ENCODE measurements at places on chromosomes 3 and 15.
A peak's percentile ranks its signal among the peaks of the same experiment; 100 is the strongest.

GRCh38 chr15:89776274-89777072 lies at the start of gene MESP2:
Gene MESP2 (plus strand): TSS chr15:89776332. CDS start chr15:89776358, 26 bp downstream.
- DNase-seq: peak; percentile 73

GRCh38 chr3:117141812-117142211 lies 432.2 kb downstream of the TUSC7 start:
- no peak for DNase-seq

DNA sequence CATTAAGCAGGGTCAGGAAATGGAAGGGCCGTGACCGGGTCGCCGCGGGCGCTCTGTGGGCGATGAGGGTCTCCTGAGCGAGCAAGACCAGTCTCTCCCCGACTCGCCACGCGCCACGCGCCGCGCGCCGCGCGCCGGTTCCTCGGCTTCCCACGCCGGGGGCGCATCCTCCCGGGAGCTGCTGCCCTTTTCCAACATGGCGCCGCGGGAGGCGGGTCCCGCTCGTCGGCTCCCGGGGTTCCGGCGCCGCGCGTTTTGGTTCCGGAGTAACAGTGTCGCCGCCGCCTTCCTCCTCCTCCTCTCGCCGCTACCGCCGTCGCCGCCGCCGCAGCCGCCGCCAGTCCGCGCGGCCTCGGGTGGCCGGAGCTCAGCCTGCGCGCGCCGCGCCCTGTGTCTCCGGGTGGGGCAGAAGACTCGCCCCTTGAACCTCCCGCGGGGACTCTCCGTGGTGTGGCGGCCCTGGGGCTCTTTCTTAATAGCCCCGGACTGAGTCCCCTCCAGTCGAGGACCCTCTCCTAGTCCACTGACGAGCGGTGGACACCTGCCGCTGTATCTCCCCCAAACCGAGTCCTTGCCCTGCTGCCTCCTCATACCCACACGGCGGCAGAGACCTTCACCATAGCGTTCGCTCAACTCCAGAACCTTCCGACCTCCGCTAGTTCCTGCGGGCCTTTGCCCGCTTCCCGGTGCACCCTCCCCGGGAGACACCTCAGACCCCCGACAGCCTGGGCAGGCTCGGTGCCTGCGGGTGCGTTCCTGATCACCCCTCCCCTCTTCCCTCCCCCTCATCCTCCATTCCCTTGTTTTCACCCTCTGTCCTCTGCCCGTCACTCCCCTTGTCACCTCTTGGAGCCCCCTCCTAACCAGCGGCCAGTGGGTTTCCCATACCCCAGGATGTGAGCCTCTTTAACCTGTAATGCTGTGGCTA lies at the start of gene MAP2K5:
TSS of gene MAP2K5 (plus strand) at position 284 of the 928 bp plus-strand sequence. CDS start at position 917, 633 bp downstream.
- DNase-seq: peak; percentile 74

- DNase-seq: peak; percentile 76
Measured at GRCh38 chr15:62894322-62895085, 148.0 kb upstream of the TPM1 start.

GRCh38 chr3:140315955-140316354 lies 361.9 kb upstream of the TRIM42 start:
- no peak for DNase-seq

DNA sequence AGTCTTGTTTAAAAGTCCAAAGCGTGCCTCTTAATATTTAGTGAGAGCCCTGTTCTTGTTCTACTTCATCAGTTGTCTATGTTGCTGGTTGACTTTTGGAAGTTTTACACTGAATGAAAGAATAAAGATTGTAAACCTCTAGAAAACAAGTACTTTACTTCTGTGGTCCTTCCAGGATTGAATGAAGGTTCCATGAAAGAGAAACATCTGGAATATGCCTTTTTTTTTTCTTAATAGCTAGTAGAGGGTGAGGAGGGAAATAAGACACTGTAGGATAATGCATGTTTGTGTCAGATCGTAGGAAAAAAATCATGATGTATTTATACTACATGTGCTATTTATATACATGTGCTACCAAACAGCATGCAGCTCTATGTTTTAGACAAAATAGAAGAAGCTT lies 203.0 kb downstream of the GHSR start:
- DNase-seq: no peak

- DNase-seq: no peak
Measured at GRCh38 chr3:194586836-194587235, 46.4 kb downstream of the TMEM44 start.

- DNase-seq: peak; percentile 16
Measured at GRCh38 chr3:4776980-4777581, 202.2 kb upstream of the BHLHE40 start.

- DNase-seq: peak; percentile 42
Measured at GRCh38 chr15:75775296-75776064, 62.8 kb upstream of the CSPG4 start.

- DNase-seq: no peak
Measured at GRCh38 chr15:25869701-25870100, 6.6 kb upstream of the ATP10A start.

GRCh38 chr3:150965436-150965835 lies 7.1 kb downstream of the CLRN1 start:
- DNase-seq: no peak

DNA sequence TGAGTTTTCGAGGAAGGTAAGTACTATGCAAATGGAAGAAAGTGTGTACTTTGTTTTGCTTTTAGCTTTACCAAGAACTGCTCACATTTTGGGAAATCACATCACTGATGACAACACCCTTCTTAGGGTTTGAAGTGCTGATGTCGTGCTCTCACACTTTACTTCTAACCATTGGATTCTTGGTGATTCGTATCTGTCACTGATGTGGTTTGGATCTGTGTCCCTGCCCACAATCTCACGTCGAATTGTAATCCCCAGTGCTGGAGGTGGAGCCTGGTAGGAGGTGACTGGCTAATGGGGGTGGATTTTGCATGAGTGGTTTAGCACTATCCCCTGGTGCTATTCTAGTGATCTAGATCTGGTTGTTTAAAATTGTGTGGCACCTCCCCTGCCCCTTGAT lies 75.4 kb upstream of the RGMA start:
- no peak for DNase-seq

- DNase-seq: no peak
Measured at GRCh38 chr15:51307811-51308210, 30.6 kb downstream of the CYP19A1 start.

DNA sequence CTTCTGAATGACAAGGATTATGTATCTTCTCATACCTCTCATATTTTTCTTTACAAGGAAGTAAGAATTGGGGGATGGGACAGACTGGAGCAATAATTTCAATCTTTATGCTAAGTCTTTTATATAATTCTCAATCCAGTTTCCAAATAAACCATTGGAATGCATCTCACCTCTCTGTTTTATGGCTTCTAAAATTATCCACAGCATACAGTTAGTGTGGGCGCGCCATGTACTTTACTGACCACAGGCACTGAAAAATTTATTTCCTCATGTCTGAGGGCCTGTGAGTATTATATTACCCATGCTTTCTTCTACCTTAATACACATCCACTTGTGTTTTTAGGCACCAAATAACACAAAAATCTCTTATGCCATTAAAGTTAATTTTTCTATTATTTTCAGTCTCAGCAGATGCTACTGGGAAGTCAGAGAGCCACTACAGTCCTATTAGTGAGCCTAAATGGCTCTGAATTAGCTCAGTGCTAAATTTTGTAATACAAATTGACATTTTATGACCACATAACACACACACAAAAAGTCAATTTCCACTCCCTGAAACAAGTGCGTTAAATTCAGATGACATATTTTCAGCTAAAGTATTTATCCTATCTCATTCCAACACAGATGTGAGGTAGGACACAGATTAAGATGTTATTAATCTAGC lies 39.3 kb downstream of the SLITRK3 start:
- DNase-seq: no peak

- no peak for DNase-seq
Measured at GRCh38 chr3:51946796-51947195, 4.6 kb downstream of the PARP3 start.

DNA sequence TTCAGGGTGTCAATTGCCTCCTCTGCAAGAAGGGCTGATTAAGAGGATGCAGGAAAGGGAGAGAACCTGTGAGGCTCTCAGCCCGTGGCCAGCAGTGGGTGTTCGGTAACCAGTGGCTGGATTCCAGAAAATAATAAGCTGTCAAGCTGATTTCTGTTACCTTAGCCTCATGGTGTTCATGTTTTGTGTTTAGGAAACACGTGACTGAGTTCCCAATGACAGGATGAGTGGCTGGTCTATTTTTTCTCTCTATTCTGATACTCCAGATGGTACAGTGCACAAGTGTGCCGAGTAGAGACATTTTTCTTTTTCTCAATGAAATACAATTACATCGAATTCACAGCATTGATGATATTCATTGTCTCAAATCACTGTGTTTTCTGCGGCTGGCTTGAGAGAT lies 43.6 kb downstream of the EDEM1 start:
- no peak for DNase-seq

GRCh38 chr3:197258168-197258755 lies 40.1 kb downstream of the DLG1 start:
- no peak for DNase-seq

- no peak for DNase-seq
Measured at GRCh38 chr3:41975416-41976103, 13.7 kb upstream of the ULK4 start.

DNA sequence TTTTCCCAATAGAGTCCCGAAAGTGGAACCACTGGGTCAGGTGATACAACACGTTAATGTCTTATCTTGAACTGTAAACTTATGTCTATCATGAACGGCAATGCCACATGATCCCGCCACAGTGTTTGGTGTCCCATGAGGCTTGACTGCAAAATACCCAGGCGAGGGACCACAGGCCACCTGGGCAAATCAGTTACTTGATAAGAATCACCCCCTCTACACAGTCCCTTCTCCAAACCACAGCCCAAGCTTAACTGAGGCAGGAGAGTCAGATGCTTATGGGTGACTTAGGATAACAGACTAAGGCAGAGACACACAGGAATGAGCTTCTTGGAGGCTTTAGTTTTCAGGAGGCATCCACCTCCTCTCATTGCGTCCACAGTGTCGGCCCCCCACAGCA lies 42.9 kb upstream of the SNRPA1 start:
- no peak for DNase-seq

DNA sequence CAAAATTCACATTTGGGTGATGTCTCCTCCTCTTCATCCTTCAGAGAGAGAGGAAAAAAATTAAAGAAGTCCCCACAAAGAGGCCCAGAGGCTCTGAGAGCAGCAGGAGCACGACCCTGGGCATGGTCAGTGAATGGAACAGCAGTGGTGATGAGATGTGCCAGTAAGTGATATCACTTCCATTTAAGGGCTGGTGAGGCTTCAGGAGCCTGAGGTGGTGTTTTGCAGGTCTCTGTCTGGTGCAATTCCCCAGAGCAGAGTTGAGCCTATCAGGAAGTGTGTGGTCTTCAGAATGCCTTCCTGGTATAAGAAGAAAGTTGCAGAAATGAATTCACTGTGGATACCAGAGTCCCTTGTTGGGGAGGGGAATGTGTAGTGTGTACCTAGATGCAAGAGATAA lies 21.4 kb downstream of the ERICH6 start:
- no peak for DNase-seq

GRCh38 chr3:109355625-109356441 lies 18.5 kb upstream of the DPPA4 start:
- no peak for DNase-seq

DNA sequence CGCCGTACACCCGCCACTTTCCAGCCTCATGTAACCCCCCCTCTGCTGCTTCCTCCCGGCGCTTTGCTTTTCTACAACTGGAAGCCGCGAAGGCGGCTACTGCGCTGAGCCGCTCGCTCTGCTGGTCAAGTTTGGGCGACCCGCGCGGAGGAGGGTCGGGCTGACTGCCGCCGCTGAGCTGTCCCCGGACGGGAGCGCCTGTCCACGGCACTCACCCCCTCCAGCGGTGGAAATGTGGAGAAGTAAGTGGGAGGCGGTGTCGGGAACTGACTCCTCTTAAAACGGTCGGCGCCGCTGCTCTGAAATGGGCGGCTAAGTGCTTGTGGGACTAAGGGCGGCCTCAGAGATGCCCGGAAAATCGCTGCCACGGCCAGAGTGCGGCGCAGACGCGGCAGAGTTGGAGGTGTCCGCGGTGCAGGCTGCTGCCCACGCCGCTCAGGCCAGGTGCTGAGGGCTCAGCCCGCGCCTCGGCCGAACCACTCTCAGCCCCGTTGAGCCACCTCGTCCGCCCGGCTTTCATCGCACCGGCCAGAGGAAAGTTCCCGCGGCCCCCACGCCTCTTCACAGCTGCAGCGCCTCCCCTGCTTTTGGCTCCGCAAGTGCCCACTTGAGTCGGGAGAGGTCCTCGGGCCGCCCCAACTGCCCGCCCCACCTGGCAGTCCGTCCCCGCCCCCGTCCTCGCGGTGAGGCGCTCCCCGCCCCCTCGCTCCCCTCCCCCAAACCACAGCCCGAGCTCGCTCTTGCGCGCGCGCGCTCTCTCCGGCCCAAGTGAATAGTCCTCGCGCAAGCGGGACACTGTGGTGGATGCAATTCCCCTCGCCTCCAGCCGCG lies at the start of gene EPHA6:
TSS of gene EPHA6 (plus strand) at position 775 of the 831 bp plus-strand sequence.
- peak; percentile 31 for DNase-seq

DNA sequence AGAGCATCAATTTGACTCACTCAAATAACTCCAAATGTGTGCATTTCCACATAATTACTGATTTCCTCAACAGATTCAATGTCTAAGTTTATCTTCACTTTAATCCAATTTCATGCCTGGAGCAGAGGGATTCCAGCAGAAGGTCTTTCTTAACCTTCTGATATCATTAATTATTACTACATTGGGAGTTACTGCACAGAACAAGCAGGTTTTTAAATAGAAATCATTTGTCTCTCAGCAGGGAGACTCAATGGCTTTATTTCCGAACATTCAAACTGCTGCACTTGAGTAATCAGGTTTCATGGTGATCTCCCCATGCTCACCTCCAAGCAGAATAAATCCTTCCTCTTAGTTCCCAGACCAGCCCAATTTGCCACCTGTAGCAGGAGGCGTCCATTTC lies 264.8 kb upstream of the IGF1R start:
- DNase-seq: no peak

- DNase-seq: no peak
Measured at GRCh38 chr3:52528586-52529375, 4.9 kb downstream of the NT5DC2 start.

DNA sequence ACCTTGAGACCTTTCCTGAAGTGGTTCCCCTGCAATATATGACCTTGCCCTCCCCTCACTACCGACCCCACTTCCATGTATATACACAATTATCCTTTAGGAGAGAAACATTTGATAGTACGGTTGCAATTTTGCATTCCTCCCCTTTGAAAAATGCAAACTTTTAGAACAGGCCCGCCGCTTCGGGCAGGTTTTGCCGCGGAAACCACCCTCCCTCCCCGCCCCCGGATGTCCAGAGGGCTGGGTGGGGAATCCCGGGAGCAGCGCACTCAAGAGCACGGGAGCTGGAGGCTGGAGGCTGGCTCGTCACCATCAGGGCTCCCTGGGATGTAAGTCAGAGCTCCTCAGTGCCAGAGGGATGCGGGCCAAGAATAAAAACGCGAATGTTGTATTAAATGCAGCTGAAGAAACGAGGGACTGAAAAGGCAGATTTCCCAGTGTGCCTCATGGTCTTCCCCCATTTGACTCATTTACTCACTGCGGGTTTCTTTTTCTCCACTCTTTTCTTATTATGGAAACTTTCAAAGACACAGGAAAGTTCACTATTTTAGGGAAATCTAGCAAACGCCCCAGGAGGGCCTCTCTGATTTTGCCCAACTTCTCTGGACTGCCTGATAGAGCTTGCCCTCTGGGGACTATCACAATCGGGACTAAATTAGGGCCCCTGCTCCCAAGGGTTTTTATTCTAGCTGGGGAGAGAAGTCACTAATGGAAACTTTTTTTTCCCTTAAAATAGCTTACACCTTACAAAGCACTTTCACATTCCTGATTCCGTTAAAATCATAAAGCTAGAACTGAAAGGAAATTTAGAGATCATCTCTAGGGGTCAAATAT lies 2.9 kb upstream of the USP3 start:
- DNase-seq: peak; percentile 91

- no peak for DNase-seq
Measured at GRCh38 chr3:72274493-72275330, 489.8 kb upstream of the PROK2 start.

- DNase-seq: no peak
Measured at GRCh38 chr3:196134691-196135090, 52.8 kb upstream of the TFRC start.
